Activated CD8-positive, alpha-beta memory T cell treated with anti-CD3 and anti-CD28 coated beads, Interleukin-2, amount 50 U/mL, for 48 hours (primary cell): ENCODE measurements at places on chromosomes 2 and 18.

DNA sequence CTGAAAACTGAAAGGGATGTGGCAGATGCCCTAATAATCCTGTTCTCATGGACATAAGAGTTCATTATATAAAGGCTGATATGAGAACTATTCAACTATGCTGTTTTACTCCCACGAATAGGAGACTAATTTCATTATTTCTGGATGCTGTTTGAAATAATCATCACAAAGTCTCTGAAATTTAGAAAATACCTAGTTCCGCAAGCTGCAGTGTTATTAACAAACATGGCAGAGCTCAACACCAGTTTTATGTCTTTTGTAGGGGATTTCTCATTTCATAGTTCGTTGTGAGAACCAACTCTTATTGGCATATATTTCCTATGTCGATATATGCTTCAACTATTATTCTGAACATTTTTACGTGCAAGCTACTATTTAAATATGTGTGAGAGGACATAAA lies 200.3 kb upstream of the SLC8A1 start:
- no peak for DNase-seq

GRCh38 chr18:79102886-79103285 lies 33.7 kb downstream of the ATP9B start:
- no peak for DNase-seq

- no peak for DNase-seq
These were observed 73.5 kb downstream of the GLI2 start for GRCh38 chr2:120809151-120809550.

GRCh38 chr2:127541809-127542208 lies 6.3 kb downstream of the MYO7B start:
- no peak for DNase-seq

DNA sequence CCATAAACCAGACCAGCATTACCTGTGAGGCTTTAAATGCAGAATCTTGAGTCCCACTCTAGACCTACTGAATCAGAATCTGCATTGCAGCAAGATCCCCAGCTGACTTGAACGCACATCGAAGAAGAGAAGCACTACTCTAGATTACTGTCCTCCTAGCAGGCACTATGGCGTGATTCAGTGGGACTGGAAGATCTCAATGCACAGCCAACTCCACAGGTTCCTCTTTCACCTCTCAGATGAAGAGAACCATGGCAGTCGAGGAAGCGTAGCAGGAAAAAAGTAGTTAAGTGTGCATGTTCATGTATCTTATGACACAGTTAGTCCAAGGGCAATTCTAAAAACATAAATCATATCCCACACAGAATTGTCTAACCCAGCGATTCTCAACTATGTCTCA lies 97.4 kb downstream of the STK39 start:
- DNase-seq: no peak
